ENCODE measurements at places on chromosomes 2 and 18.
A peak's percentile ranks its signal among the peaks of the same experiment; 100 is the strongest.

DNA sequence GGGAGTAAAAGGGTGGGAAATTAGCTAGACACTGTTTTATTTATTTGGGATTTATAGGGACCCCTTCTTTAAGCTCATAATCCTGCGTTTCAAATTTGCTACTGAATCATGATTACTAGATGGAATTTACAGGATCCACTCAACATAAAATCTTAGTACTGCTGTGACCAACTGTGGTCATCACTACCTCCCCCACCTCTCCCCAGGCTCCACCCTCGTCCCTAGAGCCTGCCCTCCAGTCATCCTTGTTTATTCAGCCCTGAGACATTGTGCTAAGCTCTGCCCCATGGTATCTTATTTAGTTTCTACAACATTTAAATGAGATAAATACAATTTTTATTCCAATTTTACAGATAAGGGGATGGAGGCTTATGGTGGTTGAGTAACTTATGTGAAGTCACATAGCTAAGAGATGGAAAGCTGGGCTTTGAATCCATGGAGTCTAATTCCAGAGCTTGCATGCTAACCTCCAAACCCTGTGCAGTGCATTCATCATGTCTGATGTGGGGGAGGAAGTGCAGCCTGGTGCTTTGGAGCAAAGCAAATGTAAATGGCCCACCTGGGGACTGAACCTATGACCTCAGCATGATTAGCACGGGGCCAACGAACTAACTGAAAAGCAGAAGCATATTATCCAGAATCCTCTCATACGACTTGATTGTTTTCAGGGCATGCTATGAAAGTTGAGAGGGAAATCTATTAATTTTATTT lies 502.4 kb downstream of the TMEM182 start:
- DNase-seq, result no peak

DNA sequence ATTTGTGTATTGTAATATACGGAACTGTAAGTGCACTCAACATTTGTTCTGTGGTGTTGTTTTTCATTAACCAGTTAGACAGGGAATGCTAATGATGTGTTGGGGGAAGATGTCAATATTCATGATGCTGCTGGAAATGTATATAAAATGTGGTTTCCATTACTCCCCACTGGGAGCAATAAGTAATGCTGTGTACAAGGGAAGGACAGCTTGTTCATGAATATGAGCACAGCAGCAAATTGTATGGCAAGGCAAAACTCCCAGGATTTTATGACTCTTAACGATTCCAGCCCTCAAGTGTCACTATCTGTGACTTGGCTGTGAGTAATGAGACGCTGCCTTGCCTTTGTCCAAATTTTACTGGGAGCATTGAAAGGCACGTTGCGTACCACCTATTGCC lies 312.4 kb upstream of the DDX18 start:
- no peak for DNase-seq

DNA sequence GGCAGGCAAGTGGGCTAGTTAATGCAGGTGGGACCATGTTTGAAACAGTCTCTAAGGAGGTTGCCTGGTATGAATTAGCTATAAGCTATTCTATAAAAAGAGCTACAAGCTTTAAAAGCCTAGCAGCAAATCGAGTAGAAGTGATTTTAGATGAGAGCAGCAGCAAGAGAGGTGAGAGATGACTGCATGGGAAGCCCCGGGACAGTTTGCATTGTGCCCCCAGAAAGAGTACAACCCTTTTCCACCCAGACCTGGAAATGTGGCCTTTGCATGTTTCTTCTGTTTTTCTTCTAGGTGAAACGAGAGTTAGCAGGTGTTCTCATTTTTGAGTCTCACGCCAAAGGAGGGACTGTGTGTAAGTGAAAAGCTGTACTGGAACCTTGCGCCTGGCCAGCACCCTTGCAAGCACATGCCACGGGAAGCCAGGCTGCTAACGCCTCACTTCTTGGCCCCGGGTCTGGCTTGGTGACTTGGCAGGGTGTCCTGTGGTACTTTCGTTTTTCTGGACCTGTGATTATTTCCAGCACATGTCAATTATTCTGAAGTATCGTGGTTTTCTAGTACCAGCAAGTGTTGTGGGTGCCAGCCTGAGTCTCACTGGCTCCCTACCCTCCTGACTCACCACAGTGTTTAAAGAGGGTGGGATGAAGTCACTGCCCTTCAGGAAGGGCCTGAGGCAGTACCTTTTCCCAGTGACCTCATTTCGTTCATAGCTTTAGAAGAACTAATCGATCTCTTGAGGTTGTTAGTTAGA lies 90.3 kb upstream of the MAP3K20 start:
- no peak for DNase-seq

- DNase-seq, result no peak
Measured at GRCh38 chr18:69874058-69874457, 73.6 kb downstream of the CD226 start.

DNA sequence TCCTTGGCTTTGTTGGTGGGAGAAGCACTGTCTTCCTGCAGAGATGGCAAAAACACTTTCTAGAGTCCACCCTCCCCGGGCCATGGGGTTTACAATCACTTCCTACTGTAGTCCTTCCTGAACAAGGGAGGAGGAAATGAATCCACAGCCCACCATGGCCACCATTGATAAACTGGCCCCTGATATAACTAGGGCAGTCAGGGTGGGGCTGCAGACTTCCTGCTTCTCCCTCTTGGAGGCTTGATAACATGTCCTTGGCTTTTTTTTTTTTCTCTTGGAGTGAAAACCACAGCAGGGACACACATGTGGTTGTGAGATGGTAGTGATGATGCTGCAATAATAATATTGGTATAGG lies 437.8 kb downstream of the ZNF521 start:
- no peak for DNase-seq

- no peak for DNase-seq
Measured at GRCh38 chr2:119441376-119442225, 9.9 kb downstream of the TMEM37 start.

- DNase-seq, result no peak
Measured at GRCh38 chr2:66481100-66481549, 46.2 kb downstream of the MEIS1 start.

DNA sequence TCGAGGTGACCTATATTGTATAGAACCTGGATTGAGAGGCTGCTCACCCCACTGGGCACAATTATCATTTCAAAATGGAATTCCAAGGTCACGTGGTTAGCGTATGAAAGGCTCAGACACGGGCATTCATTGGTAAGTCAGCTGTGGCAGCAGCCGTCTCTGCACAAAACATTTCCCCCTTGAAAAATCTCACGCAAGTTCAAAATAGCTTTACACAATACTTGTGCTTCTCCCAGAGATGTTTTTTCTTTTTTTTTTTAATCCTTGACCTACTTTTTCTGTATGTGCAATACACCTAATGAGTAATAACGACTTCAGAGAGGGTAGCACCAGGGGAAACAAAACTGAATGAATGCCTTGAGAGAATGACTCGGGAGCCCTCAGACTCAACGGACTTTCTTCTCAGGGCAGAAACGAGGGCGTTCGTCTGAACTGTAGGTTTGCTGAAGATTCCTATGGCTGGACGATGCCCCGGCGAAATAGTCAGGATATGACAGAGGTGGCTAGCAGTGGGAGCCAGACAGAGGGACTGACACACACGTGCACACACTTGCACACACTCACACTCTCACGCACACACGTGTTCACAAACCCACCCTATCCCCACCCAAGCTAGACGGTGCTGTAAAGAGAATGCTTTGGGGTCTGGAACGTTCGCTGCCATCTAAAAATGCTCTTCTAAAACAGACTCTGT lies 77.8 kb downstream of the PDCL3 start:
- no peak for DNase-seq

DNA sequence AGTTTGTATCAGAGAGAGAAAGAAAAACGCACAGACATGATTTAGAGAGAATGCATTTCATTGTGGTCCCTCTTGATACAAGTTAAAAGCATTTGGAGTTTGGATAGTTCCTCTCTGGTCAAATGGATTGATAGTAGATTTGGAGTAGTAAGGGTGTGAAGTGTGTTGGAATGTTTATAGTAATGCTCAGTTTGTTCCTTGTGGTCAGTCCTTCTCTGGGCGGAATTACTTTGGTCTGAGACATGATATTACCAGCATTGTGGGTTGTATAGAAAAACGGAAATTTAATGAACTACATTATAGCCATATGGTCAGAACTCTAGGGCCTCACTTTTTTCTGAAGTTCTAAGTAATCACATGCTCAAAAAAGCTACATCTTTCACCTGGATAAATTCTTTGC lies 178.9 kb downstream of the AGAP1 start:
- DNase-seq, result no peak

- no peak for DNase-seq
Measured at GRCh38 chr2:146867477-146867986, 977.3 kb upstream of the ACVR2A start.

DNA sequence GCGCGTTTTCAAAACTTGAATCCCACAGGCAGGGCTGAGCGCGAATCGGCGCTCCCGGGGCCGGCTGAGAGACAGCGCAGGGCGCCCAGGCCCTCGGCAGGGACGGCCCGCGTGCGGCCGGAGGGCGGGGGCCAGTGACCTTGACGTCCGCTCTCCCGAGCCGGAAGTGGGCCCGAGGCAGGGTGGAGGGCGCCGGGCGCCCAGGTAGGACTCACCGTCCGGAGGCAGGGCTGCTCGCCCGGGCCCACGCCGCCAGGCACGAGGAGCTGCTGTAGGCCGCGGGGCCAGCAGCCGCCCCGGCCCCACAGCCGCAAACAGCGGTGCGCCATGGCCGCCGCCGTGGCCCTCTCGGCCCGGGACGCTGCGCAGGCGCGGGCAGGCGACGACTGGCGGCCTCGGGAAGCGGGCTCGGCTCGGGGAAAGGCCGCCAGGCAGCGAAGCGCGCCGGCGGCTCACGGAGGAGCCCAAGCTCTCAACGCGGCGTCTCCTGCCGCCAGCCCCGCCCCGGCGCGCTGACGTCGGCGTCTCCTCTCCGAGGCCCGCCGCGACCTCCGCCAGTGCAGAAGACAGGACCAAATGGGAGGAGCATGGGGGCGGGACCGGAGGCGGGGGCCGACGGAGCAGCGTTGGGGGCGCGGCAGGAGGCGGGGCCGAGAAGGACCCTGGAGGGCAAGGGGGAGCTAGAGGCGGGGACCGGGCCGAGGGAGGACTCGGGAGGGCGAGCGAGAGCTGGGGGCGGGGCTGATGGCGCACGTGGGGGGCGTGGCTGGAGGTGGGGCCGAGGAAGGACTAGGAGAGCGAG lies at the start of gene AFG3L2:
Gene AFG3L2 (minus strand): TSS at position 474 of the 802 bp plus-strand sequence. CDS start 145 bp downstream, at position 329.
- peak; percentile 100 for DNase-seq

DNA sequence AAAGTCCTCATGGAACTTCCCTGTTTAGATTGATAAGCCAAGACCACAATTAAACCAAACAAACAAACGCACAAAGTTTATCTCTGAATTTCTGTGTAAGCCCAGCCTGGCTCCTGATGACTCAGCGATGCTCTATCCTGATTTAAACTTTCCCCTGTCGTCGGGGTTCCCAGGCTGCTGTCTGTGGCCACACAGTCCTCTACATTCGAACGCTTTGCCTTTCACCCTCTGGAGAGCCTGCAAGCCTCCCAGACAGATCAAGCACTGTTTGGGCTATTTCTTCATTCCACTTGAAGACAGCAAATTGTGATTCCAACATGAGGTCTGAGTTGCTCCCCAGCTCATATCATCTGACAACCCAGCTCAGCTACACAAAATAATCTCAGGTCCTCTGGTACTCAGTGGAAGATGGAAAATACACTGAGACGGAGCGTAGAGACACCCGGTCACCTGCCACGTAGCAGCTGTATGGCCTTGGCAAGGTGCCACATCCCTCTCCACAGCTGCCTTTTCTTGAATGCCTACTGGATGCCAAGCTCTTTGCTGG lies 51.2 kb downstream of the CYRIA start:
- DNase-seq, result no peak

DNA sequence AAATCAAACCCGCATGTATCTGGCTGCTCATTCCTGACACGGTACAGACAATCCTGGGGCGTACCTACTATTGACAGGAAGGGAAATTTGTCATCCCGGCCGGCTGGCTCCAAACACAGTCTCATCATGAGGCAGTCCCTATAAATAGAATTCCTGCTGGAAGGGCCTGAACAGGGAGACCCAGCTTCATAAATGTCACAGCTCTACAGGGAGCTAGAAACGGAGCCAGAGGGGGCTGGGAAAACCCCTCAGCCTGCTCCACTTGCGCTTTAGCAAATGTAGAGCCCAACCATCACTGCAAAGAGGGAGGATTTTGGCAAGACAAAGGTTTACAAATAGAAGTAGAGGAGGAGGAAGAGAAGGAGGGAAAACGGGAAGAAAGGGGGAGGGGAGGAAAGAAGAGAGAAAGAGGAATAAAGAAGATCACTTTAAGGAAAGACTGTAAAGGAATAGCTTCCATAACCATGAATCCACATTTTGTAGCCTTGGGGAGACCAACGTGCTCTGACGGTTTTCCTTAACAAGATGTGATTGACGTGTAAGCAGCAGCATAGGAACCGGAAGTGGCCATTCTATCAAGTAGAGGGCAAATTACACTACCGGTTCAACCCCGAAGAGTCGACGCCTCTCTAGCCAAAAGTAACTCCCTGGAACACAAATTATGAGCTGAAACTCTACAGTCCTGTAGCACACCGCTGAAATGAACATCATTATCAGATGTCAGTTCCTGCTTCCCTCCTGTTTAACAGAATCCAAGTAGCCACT lies 56.8 kb upstream of the TTN start:
- no peak for DNase-seq

GRCh38 chr2:223072826-223073225 lies 20.8 kb downstream of the KCNE4 start:
- no peak for DNase-seq

- DNase-seq, result no peak
Measured at GRCh38 chr18:75089748-75090327, 119.1 kb downstream of the PTGR3 start.

DNA sequence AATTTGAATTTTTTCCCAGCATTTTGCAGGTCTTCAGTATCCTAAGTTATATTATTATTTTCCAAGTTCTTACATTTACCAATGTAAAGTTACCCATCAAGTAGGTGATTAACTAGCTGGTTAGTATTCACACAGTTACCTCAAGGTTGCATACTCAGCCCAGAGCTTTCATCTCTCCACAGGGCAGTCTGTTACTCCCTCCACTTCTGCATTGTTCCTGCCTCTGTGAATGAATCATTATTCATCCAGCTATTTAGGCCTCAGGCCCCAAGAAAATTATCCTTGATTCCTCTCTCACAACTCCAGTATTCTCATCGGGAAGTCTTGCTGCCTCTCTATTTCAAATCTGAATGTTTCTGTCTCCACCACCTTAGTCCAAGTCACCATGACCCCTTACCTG lies 92.2 kb downstream of the SMC6 start:
- DNase-seq, result no peak

DNA sequence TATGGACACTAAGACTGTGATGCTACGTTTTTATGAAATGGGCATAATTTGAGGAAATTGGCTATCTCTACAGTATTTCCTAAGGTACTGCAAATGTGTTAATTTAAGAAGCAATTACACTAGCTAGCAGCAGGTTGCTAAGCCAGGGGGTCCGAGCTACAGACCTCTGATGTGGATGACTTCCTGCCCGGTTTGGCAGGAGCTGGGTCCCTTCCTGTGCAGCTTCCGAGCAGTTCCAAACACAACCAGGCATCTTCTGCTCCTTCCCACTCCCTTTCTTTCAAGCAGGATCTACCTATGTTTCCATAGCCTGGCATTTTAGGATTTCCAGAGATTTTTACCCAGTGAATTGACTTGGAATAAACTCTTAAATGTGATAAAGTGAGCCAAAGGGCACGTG lies 55.7 kb downstream of the SCN2A start:
- no peak for DNase-seq
